ENCODE measurements at places on chromosomes 1 and 21.
A peak's percentile ranks its signal among the peaks of the same experiment; 100 is the strongest.

DNA sequence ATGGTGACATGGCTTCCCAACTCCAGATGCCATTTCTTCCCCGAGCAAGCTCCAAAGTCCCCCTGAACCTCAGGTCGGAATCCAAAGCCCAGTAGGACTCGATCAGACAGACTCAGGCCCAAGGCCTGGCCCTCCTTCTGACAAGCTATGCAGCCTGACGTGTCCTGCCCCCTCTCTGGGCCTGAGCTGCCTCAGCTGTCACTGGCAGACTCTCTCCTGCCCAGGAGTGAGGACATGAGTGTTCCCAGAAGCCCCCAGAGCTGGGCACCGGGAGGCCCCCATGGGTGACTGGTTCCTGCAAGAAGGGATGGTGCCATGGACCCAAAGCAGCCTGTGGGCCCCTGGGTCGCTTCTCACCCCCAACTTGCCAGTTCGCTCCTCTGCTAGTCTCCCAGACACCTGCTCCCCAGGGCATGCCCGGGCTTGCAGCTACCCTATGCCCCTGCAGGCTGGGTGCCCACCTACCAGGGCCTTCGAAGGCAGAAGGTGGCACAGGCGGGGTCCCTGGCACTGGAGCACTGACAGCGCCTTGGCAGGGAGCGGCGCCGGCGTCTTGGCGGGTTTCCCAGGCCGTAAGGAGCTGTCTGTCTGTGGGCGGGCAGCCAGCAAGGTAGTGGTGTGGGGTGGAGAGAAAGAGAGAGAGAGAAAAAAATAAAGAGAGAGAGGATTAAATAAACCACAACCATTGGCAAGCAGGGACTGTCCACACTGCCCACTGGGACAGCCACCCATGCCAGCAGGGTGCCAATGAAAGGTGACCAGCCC, 2.3 kb downstream of the EDN2 start:
- no peak for DNase-seq

- no peak for DNase-seq
These were observed 161.5 kb upstream of the ESRRG start for GRCh38 chr1:216884614-216885229.

DNA sequence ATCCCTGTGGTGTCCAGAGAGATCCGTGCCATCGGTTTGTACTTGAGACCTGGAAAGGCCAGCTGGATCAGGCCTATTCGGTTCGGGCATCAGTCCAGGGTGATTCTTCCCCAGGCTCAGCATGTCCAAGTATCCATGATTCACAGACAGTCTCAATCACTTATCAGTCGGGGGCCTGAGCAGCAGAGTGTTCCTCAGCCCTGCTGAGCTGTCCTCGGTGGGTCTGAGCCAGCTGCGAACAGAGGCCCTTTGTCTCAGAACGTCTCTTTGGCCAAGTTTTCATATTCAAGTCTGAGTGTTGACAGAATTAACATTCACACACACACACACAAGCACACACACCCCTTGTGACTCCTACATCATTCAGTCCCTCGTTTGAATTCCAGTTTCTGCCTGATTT, 33.4 kb upstream of the OSBPL9 start:
- DNase-seq, result no peak

- peak; percentile 63 for DNase-seq
These were observed 10.3 kb upstream of the AGTRAP start for GRCh38 chr1:11725616-11726015.

DNA sequence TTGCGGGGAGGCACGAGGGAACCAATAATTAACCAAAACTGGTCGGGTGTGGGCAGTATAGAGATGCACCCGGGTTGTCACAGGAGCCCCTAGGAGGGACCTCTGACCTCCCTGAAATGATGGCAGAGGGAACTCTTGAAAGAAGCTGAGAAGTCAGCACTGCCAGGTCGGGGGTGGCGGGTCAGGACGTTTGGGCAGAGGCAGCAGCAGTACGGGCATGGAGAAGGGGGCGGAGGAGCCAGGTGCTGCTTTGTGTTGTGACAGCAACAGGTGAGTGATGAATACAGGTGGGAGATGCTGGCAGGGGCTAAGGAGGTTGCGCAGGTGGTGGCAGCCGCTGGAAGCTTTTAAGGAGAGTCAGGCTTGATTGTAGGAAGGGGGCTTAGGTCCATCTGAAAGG, 11.7 kb downstream of the TNFRSF1B start:
- DNase-seq, result no peak

DNA sequence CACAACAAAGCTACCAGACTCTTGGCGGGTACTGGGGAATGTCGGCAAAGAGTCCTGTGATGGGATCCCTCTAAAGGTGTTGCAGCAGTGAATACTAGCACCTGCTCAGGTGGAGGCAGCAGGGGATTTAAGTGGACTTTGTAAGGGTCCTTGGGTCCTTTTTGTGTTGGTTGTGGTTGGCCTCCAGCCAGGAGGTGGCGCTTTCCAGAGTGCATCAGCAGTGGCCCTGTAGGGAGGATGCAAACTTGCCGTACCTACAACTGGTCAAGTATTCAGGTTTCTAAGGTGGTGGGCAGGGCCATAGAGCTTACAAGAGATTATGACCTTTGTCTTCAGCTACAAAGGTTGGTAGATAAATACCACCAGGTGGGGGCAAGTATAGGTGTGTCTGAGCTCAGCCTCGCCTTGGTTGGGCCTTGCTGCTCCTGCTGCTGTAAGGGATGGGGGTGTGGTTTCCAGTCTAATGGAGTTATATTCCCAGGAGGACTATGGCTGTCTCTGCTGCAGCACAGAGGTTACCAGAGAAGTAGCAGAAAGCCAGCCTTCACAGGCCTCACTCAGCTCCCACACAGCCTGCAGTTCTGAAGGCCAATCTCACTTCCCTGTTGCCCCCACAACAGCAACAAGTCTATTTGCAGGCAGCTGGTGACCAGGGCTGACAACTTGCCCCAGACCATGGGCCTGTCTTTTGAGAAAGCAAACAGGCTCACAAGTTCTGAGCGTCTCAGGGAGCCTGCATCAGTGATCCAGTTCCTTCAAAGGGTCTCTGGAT, 7.3 kb downstream of the OR2M5 start:
- no peak for DNase-seq

DNA sequence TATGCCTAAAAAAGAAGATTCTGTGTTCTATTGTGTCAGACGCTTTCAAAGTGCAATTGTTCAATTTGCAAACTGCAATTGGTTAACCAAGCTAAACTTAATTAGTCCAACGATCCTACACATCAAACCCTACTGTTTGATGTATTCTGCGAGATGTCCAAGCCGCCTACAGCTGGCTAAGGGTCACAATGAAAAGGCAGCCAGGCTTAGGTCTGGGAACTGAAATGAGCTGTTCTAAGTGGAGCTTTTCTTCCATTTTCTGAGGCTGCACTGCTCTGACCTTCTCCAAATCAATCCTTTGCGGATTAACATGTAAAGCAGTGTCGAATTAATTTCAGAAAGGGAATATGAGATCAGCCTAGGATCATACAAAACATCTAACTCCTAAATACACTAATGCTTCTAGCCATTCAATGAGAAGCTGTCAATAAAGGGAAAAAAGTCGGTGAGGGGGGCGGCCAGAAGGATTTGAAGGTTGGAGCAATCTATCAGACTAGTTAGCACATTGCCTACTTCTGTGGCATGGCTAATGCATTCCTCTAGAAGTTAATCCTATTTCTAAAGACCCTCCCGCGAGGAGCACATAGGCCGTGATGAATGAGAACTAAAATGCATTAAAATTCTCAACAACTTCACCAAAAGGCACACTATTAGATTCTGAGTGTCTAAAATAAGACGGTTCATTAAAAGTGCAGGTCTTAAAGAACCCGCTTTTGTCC, 119.0 kb downstream of the SIM2 start:
- DNase-seq, result no peak

GRCh38 chr1:197438010-197438790, 170.1 kb downstream of the CRB1 start:
- DNase-seq, result no peak

- DNase-seq, result peak; percentile 24
These were observed 1.8 kb downstream of the NCDN start for GRCh38 chr1:35559317-35559944.

GRCh38 chr1:150563340-150564038, 14.3 kb downstream of the ADAMTSL4 start:
- DNase-seq, result no peak

DNA sequence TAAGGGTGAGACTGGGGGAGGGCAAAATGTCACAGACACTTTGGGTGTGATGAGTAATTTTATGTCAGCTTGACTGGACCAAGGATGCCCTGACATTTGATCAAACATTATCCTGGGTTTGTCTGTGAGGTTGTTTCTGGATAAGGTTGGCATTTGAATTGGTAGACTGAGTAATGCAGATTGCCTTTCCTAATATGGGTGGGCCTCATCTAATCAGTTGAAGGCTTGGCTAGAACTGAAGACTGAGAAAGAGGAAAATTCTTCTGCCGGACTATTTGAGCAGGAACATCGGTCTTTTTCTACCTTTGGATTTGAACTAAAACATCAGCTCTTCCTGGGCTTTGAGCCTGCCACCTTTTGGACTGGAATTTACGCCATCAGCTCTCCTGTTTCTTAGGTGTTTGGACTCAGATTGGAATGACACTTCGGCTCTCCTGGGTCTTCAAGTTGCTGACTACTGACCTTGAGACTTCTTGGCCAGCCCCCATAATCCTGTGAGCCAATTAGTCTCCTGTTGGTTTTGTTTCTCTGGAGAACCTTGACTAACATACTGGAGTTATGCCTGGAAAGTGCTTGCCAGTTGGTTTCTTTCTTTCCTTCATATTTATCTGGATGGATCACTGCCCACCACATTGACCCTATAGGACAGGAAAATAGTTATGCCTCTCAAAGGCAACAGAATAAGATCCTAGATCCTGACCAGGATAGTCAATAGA, 44.9 kb upstream of the HLX start:
- no peak for DNase-seq

GRCh38 chr1:240027059-240027462, 64.6 kb upstream of the FMN2 start:
- DNase-seq, result peak; percentile 44

DNA sequence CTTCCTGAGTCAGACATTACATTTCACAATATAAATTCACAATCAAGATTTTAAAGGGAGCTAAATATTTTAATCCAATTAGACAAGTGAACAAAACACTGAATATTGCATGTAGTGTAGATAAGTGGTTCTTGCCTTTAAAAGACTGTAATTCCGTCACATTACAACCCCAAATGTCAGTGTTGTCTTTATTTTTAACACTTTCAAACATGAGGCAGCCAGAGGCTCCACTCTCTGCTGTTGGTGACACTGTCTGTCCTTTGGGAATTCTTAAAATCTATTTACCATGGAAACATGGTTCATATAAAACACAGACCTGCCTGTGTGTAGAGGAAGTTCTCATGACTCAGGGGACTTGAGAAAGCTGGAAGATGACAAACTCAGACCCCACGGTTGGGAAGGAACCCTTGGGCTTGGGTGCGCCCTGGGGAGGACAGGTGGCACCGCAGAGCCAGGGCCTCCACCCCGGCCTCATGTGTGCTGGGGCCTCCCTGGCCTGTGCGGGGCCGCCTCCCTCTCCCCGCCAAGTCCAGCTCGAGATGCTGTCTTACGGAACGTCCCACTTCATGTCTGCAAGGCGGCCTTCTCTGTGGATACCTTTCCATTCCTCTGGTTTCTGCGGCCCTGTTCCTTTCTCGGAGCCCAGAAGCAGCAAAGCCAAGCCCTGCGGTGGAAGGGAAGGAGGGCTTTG, 239.0 kb downstream of the SDCCAG8 start:
- no peak for DNase-seq

DNA sequence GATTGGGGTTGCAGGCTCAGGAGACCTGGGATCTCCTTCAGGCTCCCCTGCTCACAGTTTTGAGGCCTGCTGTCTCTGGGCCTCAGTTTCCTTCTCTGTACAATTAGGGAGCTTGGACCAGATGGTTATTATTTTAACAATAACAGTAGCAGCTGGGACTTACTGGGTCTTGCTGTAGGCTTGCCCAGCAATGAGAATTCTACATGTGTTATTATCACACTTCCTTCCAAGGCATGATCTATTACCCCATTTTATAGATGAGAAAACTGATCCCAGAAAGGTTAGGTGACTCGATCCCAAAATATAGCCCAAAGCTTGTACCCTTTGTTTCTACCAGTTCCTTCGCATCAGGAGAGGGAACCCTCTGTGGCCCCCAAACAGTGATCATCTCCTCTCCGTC, 153.8 kb downstream of the PTPRU start:
- DNase-seq, result no peak

GRCh38 chr1:85275701-85276214, 674 bp downstream of the BCL10 start:
- DNase-seq, result peak; percentile 49

- DNase-seq, result no peak
These were observed 33.7 kb downstream of the TNFSF4 start for GRCh38 chr1:173173388-173173787.

- no peak for DNase-seq
These were observed 18.5 kb downstream of the OBSCN start for GRCh38 chr1:228226141-228226874.

DNA sequence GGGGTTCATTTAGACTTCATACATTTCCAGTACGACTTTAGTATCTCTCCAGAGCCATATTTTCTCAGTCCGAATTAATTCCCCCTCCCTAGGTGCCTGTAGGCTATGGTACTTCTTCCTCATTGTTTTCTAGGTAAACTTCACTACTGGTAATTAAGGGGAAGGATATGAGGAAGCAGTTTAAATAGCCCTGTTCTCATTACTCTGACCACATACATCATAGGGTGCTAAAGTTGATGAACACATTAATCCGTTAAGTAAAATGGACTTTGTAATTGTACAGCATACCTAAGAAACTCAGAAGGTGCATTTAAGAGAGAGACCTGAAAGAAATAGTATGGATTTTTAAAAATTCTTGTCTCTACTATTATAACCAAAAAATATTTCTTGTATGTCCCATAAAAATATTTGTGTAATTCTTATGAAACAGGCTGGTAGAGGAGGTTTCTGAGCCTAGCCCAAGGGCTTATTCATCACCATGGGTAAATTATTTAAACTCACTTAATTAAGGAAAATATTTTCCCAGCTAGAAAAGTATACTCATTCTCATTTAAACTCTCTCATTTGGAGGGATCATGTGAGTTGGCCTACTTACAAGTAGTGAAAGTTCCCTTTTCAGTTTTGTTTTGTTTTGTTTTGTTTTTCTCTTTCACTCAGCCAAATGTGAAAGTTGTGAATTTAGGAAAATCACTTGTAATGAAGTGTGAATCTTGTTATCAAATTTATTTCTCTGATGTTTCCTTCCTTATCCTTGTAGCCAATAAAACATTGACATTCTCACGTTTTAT, 2.0 kb downstream of the PRMT6 start:
- DNase-seq, result no peak

GRCh38 chr1:97533358-97533757, 387.5 kb downstream of the DPYD start:
- no peak for DNase-seq

DNA sequence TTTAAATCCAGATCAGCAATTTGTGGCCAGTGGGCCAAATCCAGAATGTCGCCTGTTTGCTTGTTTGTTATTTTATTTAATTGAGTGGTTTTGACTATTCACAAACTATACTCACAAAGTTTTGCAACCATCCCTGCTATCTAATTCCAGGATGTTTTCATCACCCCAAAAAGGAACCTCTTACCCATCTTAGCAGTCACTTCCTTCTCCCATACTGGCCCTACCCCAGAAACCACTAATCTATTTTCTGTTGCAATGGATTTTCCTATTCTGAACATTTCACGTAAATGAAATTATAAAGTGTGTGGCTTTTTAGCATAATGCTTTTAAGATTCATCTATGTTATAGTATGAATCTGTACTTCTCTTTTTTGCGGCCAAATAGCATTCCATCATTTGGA, 41.3 kb downstream of the WDTC1 start:
- no peak for DNase-seq

- no peak for DNase-seq
These were observed 49.9 kb downstream of the XCL1 start for GRCh38 chr1:168626326-168626725.
